DMS79 (cell line): ENCODE measurements at places on chromosomes 6 and 20.

GRCh38 chr6:107345393-107345792 lies 114.0 kb downstream of the PDSS2 start:
- no peak for DNase-seq

DNA sequence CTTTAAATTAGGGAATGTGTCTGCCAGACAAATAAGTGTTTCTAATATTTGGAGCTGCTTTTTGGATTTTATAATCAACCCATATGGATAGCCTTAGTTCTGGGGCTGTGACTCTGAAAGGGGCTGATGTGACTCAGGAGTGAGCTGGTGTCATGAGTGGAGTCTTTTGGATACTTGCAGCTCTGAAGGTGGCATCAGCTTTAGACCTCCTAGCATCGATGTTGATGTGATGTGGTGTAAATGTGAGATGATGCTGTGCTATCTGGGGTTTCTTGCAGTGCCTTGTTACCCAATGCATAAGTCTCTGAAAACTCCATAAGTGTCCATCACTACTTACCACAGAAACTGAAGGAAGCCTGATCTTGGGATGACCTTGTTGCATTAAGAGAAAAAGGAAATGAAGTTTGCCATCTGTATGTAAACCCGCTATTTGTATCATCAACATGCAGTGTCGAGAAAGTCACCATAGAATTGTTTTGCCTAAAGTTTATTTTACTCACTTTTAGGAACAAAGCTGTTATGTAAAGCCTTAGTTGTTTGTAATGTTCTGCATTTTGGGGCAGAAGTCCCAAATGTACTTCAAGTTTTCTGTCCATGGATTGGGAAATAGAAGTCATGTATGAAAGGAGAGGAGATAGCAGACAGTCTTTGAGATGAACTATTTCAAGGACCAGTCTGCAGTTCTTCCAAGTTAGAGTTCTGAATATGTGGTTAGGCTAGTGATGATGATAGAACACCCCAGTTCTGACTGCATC lies 8.0 kb downstream of the FOXO3 start:
- no peak for DNase-seq

DNA sequence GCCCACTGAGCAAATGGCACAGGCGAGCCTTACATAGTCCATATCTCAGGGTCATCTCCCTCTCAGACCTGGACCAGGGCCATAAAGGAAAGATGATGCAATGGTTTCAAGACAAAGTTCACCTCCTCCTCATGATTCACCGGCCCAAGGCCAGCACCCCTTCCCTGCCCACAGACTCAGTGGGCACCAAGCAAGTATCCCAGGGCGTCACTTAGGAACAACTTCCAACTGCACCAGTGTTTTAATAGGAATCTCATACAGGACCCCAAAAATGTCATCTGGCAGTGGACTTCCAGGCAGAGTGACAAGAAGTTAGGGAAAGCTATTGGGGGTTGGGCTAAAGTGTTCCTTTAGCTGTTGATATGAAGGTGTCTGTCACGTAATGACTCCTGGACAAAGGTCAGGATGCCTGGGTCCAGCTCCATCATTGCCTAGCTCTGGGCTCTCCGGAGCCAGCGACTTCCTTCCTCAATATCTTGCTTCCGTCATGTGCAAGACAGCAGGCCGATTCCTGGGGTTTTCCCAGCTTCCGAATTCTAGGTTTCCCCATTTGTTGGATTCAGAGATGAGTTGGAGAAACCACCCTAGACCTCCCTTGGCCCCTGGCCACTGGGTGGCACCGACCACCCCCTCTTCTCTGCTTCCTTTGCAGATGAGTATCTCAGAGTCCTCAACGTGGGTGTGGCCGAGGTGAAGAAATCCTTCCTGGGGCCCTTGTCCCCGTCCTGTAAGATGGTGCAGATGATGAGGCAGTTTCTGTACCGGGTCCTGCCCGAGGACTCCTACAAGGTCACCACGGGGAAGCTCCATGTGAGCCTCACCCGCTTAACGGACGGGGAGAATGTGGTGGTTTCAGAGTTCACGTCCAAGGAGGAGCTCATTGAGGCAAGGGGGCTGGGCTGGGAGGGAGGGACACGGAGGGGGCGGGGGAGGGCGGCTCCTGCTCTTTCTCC lies 21.1 kb downstream of the PNPLA1 start:
- no peak for DNase-seq

GRCh38 chr6:21142741-21143140 lies 450.8 kb upstream of the SOX4 start:
- DNase-seq: no peak

GRCh38 chr6:12280458-12280857 lies 9.7 kb upstream of the EDN1 start:
- no peak for DNase-seq
